ENCODE measurements at places on chromosomes 6 and 20.
A peak's percentile ranks its signal among the peaks of the same experiment; 100 is the strongest.

- no peak for DNase-seq
Measured at GRCh38 chr20:31496761-31497295, 17.4 kb upstream of the HM13 start.

GRCh38 chr20:58213121-58213520, 15.3 kb downstream of the ANKRD60 start:
- no peak for DNase-seq

- DNase-seq, result no peak
Measured at GRCh38 chr6:134199848-134200606, 117.9 kb downstream of the SGK1 start.

GRCh38 chr6:164068527-164068926, 654.0 kb downstream of the QKI start:
- DNase-seq, result no peak

DNA sequence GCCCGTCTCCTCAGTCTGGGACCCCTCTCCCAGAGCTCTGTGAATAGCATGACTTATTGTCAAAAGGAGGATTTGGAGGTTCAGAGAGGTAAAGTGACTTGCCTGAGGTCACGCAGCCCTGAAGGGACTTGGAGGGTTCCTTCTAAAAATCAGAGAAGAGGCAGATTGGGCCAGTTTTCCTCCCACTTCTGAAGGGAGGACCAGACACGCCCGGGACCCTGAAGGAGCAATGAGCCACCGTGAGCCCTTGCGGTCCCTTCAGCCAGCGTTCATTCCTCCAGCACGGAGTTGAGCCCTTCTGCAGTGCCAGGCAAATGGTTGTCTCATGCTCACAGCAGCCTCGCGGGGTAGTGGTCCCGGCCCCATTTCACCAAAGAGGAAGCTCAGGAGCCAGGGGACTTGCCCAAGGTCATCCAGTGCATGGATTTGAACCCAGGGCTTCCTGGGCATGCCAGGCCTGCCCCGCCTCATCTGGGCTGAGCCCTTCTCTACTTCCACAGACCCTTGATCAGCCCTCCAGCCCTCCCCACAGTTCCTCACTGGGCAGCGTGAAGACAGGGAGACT, 7.4 kb downstream of the SRC start:
- no peak for DNase-seq

- DNase-seq, result no peak
Measured at GRCh38 chr6:104527761-104528415, 331.8 kb downstream of the HACE1 start.

DNA sequence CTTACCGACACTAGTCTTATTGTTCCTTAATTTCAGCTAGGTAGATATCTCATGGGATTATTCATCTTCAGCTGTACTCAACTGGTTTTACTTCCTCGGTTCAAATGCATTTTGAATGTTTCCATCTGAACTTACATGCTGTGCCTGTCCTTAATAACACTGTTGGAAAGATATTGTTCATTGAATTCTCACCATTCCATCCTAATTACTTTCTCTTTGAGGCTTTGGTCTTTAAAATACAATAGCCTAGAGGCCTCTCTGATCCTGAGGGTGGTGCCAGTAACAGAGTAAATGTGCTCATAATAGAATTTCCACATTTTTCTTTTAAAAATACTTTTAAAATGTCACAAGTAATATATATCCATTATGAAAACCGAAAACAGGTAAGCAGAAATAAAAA, 54.0 kb downstream of the IL20RA start:
- DNase-seq, result no peak

DNA sequence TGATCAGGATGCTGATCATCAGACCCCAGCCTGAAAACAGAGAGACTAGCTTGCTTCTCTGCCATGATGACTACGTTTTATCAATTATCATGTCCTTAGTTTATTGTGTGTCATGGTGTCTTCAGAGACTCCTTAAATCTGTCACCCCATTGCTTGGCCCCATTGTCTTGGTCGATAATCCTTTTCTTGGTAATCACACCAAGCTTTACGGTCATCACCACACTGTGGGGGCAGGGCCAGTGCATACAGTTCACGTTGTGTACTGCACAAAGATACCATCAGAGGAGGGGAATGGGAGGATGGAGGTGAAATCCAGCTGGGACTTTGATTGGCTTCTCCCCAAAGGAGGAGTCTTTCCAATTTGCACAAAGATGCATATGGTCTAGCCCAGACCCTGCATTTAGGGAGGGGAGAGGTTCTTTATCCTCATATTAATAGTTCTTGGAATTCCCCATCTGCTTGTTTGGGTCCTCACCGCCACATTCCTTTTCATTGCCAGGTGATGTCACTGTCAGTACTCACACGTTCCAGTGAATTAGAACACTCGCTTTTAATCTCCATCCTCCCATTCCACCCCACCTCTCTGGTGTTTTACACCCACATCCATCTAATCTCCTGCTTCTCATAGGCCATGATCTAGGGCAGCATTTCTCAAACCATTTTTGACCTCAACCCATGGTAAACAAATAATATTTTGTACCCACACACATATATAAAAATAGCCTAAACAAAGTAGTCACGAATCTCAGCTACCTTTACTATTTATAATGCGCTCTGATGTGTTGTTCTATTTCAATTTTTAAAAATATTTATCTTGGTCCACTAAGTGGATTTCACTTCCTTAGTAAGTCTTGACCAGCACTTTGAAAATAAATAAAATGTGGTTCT, 5.7 kb downstream of the ETV7 start:
- no peak for DNase-seq

DNA sequence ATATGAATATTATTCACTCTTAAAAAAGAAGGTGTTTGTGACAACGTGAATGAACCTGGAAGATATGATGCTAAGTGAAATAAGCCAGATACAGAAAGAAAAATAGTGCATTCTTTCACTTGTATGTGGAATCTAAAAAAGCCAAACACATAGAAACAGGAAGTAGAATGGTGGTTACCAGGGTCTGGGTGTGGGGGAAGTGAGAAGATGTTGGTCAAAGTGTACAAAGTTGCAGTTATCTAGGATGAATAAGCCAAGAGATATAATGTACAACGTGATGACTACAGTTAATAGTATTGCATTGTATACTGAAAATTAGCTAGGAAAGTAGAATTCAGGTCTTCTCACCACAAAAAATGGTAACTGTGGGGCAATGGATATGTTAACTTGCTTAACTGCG, 151.1 kb upstream of the HCRTR2 start:
- no peak for DNase-seq

GRCh38 chr20:23889775-23890187, 10.2 kb upstream of the CST5 start:
- peak; percentile 2 for DNase-seq

DNA sequence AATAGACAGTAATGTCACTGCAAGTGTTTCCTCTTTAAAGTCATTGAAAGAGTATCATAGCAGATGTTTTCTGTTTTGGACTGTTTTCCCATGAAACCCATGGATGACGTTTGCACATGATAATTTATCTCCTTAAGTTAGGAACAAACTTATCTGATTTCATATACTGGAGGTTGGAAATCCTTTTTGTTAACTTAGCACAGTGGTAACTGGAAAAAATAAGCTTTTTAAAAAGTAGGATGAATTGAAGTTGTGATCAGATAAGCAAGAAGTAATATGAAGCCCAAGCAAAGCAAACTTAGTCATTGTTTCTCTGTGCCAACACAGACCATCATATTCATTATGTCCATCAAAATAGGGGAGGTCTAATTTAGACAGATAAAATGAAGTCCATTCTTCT, 61.6 kb downstream of the PLCB4 start:
- DNase-seq, result no peak

DNA sequence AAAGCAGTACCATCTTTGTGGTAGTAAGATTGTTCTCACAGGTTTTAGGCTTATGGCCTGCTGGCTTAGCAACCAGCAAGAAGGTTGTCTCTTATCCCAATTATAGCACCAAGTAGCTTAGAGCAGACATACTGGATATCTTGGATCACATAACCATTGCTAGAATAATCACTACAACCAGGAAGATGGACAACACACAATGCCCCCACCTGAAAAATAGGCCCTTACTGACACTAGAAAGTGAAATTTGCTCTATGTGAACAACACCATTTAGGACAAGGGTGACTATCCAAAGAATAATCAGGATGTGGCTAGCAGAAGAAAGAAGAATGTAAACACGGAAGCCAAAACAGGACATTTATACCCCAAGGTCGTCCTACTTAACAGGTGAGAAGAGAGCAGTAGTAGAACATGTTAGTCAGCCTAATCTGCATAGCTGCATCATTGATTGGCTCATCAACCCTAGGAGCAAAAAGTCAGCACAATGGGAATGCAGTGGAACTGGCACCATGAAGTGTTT, 172.7 kb upstream of the MARCKS start:
- DNase-seq, result no peak

DNA sequence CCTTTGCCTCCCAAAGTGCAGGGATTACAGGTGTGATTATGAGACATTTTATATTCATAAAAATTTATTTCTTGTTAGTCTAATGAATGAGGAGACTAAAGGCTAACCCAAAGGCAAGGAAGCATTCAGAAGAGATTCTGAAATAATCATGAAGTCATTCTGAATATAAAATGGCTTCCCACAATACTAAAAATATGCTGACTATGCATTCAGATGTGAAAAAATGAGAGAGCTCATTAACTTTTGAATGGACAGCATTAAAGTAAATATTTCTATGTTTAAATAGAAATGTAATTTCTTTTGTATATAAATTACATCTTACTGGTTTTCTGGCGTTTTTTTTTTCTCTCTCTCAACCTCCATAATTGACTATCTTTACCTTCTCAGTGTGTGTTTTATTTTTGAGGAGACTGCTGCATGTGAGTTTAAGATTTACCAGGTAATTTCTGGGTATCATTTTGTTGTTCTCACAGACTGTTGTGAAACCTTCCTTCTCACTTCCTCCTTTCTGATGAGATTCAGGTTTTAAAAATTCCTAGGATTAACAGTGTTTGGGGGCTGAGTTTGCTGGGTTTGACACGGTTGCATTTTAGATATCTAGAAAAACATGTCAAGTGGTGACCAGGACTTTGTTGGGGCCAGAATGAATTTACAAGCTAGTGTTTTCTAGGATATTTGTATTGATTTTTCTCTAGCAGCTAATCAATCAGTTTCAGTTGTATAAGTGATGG, 316.6 kb downstream of the CDKAL1 start:
- no peak for DNase-seq

DNA sequence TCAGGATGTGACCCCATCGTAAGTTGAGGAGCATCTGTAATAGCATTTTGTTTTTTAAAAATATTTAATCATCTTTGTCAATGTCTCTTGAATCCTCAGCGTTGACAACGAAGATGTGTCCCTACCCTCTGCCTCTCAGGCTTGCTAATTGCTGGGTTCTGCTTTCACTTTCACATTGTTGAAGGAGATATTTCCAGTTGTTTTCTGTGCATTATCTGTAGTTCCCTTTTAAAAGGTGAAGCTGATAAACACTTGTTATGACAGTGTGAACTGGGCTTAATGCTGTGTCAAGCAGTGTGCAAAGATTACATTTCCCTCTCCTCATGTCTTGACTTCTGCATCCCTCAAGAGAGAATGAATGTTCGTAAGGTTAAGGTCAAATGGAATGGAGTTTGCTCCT, 54.9 kb downstream of the CSE1L start:
- no peak for DNase-seq

DNA sequence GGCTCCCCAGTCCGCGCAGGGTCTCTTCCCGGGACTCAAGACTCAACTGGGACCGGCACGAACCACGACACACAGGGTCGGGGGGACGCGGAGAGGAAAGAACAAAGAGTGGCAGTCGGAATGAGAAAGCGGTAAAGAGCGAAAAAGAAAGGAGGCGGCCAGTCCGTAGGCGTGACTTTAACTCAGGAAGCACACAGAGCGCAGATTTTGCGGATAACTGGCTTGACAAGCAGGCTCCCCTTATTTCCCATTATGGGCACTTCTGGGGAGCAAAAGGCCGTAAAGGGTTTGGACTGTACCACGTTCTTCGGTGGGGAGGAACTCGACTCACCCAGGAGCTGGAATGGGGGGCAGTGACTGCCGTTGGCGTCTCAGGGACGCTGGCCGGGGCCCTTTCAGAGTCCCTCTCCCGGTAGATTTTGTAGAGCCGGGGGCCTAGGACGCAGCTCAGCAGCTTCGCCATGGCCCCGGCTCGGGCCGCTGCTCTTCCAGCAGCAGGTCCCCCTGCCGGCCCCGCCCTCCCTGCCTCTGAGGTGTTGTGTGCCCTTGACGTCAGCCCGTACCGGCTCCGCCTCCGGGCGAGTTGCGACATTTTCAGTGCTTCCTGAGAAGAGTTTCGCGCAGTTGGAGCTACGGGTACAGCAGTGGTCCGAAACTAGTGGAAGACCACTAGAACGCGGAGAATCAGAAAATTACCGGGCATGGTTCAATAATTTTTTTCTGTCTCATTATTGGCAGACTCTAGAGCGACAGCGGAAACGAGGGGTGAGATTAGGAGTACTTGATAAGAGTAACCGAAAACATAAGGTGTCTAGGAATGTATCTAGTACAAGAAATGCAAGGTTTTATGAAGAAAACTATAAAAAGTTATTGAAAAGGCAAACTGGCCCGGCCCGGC, at the start of gene ABHD16A:
ABHD16A (minus strand) TSS at position 506 of the 898 bp plus-strand sequence; CDS start at position 463, 43 bp downstream.
- peak; percentile 95 for DNase-seq
